ENCODE measurements at places on chromosomes 2 and 18.

- H3K4me1 ChIP-seq = no peaks in the 10 kb centered on the region
- H3K27ac ChIP-seq = no peak overlapping the region
- H3K36me3 ChIP-seq = no peaks in the 10 kb centered on the region
- H3K27me3 ChIP-seq = no peaks in the 10 kb centered on the region
Measured at GRCh38 chr2:109126501-109126860, 2.5 kb upstream of the SH3RF3 start.

DNA sequence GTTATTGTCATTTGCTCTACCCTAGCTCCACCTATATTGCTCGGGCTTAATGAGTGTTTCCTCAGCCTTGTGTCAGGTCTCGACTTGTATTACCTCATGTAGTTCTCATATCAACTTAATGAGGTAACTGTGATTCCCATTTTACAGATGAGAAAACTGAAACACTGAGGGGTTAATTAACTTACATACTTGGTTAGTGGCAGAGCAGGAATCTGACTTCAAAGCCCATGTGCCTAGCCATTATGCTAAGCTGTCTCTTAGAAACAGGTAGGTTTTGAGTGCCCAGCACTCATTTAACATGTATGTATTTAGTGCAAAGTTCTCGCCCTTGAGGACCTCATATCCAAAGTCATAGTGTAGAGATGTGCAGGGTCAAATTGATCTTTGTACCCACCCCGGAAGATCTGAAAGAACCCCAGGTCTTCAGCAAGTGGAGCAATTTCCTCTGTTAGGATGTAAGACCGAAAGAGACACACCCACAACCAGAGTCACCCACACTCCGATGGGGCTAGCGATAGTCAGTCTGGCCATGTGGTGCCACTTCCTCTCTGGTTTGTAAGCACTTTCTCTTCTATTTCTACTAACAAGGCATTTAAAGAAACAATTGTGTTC is 121.0 kb upstream of the SLC39A10 start:
- no peaks in the 10 kb centered on the region for H3K36me3 ChIP-seq
- DNase-seq = no peak
- no peak overlapping the region for H3K27ac ChIP-seq
- H3K4me1 ChIP-seq = peaks cover 5% of the 10 kb centered on the region

- H3K4me1 ChIP-seq = peaks cover 4% of the 10 kb centered on the region
- H3K27ac ChIP-seq = no peak overlapping the region
- DNase-seq = peak; percentile 32
- no peaks in the 10 kb centered on the region for H3K36me3 ChIP-seq
- no peaks in the 10 kb centered on the region for H3K27me3 ChIP-seq
Measured at GRCh38 chr2:157596992-157597681, 31.5 kb downstream of the ACVR1C start.

- H3K27me3 ChIP-seq = no peaks in the 10 kb centered on the region
- H3K27ac ChIP-seq = no peak overlapping the region
- DNase-seq = peak; percentile 17
- H3K4me3 ChIP-seq = no peak overlapping the region
- no peaks in the 10 kb centered on the region for H3K4me1 ChIP-seq
Measured at GRCh38 chr2:29881089-29881730, 40.2 kb downstream of the ALK start.

- H3K4me3 ChIP-seq = peak overlapping the region; percentile 54
- H3K4me1 ChIP-seq = peaks cover 28% of the 10 kb centered on the region
- H3K27me3 ChIP-seq = no peaks in the 10 kb centered on the region
- DNase-seq = no peak
Measured at GRCh38 chr18:49563130-49563540, 1.3 kb downstream of the LIPG start.

GRCh38 chr2:208012449-208012848 is 12.9 kb downstream of the PLEKHM3 start:
- H3K27ac ChIP-seq = no peak overlapping the region
- H3K4me3 ChIP-seq = no peak overlapping the region
- DNase-seq = no peak
- H3K36me3 ChIP-seq = no peaks in the 10 kb centered on the region

GRCh38 chr18:10037181-10037580 is 123.4 kb downstream of the VAPA start:
- H3K27me3 ChIP-seq = no peaks in the 10 kb centered on the region
- H3K27ac ChIP-seq = no peak overlapping the region
- H3K36me3 ChIP-seq = no peaks in the 10 kb centered on the region
- peaks cover 14% of the 10 kb centered on the region for H3K4me1 ChIP-seq
- DNase-seq = no peak
